WERI-Rb-1 (cell line): ENCODE measurements at places on chromosomes 1 and 21.
A peak's percentile ranks its signal among the peaks of the same experiment; 100 is the strongest.

DNA sequence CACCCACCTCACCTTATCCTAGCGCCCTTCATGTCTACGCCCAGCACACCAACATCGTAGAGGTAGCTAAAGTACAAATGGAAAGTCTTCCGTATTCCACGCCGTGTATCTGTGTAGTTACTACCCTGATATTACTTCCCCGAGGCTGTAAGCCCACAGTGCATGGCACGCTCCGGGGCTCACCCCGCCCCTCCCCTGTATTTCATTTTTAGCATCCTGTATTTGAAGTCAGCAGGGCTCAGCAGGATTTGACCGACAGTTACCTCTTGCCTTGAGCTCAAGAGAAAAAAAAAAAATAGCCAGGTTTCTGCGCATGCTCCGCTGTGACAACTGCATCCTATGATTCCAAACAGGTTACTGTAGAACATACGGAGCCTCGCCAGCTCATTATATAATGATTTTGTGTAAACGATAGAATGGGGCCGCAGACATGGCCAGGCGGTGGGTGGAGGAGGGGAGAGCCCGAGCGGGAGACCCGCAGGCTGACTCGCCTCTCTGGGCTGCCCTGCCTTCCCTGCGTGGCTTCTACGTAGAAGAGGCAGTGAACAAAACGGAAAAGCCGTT lies 1.3 kb downstream of the ABCG1 start:
- peak; percentile 69 for DNase-seq

DNA sequence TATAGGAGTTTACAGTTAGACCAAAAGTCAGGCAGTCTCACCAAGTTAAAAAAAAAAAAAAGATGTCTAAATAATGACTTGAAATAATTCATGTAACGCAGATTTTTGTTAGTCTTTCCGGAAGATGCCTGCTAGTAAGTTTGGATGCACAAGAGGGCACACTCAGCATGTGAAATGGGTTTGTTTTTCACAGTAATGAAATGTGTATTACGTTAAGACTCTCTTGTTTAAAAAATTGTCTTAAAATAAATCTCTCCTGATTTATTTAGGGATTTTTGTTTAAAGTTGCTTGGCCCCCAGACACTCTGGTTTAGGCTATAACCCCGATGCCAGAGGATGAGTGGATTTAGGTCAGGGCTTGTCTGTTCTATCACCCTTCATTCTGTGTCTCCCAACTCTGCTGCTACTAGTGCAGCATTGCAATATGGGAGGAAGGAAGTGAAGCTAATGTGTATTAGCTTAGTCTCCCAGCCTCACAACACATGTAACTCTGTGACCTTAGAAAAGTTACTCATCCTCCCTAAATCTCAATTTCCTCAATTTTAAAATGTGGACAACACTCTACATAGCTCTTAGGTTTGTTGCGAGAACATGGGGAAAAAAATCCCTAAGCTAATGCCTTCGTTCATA lies 25.7 kb downstream of the CTH start:
- no peak for DNase-seq

DNA sequence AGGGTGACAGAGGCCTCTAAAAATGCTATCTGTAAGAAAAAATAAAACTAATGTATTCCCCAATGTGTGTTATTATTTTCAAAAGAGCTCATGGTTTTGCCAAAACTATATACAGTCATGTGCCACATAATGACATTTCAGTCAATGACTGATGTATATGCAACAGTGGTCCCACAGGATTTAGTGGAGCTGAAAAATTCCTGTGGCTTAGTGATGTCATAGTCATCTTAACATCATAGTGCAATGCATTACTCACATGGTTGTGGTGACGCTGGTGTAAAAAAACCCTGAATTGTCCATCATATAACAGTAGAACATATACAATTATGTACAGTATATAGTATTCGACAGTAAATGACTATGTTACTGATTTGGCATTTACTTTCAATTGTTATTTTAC lies 172.4 kb downstream of the CACNA1E start:
- no peak for DNase-seq

DNA sequence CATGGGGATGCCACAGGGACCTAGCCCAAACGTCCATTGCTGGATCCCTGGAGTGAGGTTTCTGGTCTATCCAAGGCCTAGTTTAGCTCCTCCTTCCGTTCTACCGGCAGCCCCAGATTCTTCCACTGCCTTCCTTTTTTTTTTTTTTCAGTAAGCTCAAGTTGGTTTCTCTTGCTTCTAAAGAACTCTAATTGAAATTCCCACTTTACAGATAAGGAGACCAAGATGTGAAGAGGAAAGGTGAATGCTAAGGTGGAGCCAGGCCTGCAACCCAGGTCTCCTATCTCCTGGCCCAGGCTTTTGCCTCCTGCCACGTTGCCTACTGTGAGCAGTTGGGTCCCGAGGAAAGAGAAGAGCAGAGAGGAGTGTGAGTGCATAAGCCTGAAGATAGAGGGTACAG lies 31.5 kb upstream of the CLIC4 start:
- DNase-seq: no peak

- DNase-seq: no peak
Measured at GRCh38 chr1:57157818-57158603, 192.2 kb upstream of the C8B start.

DNA sequence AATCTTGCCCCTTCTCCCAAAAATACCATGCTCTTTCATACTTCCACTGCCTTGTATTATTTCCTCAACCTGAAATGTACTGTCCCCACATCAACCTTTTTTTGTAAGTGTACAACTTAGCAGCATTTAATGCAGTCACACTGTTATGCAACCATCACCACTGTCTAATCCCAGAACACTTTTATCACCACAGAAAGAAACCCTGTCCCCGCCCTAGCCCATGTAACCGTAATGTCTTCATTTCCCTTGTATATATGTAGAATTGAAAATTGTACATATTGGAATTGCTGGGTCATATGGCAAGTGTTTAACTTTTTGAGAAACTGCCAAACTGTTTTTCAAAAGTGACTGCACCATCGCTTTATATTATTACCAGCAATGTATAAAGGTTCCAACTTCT lies 37.4 kb downstream of the PTP4A2 start:
- DNase-seq: no peak

DNA sequence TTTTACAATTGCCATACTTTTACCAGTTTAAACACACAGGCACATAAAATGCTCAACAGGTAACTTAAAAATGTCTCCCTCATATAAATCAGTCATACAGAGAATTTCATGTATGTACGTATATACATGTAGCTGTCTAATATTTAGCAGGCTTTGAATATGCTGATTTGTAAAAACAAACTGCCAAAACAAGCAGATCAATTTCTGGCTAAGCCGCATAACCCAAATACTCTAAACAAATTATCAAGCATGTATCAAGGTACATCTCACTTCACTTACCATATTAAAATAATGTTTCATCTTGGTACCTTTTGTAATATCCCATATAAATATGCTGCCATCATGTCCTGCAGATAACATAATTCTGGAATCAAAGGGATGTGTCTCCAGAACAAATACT lies 43.8 kb downstream of the BRWD1 start:
- no peak for DNase-seq

GRCh38 chr1:175208773-175209492 lies 16.4 kb upstream of the KIAA0040 start:
- no peak for DNase-seq

GRCh38 chr1:189805735-189806134 lies 671.9 kb downstream of the BRINP3 start:
- no peak for DNase-seq

GRCh38 chr21:45385549-45386050 lies 19.4 kb upstream of the COL18A1 start:
- DNase-seq: no peak

- no peak for DNase-seq
Measured at GRCh38 chr1:184990204-184990603, 15.9 kb upstream of the NIBAN1 start.

DNA sequence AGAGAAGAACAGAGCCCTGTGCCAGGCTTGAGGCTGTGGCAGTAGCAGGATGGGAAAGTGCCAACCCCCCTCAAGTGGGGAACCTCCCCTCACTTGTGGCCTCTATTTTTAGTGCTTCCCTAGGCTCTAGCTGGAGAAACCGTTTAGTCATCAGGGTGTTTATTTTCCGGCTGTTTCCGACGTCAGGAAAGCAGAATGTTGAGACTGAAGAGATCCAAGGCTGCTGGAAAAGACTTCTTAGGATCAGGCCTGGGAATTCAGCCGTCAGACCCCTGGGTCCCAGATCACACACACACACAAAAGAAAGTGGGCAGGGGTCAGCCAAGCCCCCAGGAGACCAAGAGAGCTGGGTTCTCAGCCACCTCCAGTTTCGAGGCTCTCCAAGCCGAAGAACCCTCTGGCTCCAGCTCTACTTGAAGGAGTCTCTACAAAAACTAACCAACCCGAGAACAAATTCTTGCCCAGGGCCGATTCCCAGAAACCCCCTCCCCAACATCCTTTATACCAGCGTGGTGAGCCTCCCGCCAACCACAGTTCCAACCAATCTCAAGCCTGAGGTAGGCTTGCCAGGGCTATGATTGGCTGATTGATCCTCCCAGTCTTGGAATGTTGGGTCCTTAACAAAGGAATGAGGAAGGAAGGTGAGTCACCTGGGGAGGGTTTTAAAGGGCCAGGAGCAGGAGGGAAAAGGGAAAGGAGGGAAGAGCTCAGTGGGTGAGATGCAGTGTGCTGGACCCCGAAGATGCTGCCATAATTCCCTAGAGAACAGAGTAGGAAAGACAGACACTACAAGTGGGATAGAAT lies 2.5 kb upstream of the MEF2D start:
- no peak for DNase-seq

DNA sequence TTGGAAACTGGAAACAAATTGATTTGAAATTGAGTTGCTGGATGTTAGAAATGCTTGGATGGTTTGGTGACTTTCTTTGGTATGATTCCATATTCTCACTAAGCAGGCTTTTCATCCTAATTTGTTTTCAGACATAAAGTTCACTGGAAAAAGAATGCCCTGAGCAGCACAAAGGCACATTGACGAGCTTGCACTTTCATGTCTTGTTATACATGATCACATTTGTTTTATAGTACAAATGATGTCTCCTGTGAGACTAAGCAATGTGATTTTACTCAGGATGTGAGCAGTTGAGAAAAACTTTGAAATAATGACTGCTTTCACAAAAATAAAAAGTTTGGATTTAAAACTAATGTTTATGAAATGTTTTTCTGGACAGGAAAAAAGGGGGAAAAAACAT lies 63.6 kb downstream of the KCNT2 start:
- no peak for DNase-seq

GRCh38 chr1:170377440-170377839 lies 154.5 kb upstream of the GORAB start:
- no peak for DNase-seq

GRCh38 chr1:77388661-77389060 lies 106.8 kb downstream of the AK5 start:
- DNase-seq: no peak

GRCh38 chr1:36088265-36088576 lies 471 bp upstream of the ADPRS start:
- DNase-seq: no peak

DNA sequence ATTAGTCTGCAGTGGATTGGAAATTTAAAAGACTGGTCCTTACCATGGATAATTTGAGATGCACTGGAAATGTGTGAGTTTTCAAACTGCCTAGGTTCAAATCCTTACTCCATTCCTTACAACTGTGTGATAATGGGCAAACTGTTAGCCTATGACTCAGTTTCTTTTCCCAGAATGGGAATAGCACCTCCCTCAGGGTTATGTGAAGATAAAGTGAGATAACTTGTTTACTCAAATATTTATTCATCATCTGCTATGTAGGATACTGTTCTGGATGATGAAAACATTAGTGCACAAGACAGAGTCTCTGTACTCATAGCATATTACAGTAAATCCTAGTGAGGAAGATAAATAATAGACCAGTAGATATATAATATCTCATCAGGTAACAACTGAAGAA lies 28.6 kb downstream of the LRIG2 start:
- no peak for DNase-seq

DNA sequence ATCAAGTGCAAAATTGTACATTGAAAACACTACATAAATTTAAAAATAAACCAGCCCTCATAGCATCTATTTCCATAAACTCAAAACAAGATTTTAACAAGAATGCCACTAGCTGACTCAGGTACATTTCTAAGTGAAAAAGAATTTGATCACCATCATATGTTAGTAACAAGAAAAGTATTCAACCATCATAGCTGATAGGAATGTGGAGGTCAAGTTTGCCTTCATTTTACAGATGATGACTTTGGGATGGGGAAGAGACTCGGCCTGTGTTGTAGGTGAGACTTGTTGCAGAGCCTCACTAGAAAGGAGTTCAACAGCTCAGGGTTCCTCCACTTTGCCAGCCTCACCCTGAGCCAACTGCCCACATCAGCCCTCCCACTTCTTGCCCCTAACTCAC lies 318.8 kb upstream of the FAM78B start:
- no peak for DNase-seq

DNA sequence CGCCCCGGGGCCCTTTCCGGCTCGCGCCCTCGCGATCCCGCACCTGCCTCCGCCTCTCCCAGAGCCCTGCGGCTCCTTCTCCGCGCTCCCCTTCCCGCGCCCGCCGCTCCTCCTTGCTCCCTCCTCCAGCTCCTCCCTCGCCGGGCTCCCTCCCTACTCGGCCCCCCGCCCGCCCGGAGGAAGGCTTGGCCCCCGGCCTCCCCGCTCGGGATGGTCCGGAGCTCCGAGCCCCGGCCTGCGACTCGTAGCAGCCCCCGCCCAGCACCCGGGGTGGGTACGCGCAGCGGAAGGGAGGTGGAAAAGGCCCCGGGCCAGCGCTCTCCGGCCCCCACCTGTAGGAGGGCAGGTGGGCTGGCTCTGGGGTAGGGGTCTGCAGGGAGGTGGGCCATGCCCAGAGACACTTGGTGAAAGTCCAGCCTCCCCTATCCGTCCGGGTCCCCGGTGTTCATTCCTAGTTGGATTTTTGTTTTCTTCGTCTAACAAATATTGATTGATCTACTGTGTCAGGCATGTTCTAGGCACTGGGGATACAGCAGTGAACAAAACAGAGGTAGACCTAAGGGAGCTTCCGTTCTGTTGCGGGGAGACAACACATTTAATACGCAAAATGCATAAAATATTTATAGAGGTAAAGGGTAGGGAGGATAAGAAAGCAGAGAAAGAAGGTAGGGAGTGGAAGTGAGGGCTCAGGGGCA lies at the start of gene HTR1D:
Gene HTR1D (minus strand): TSS at position 82 of the 695 bp plus-strand sequence. CDS start 23,283 bp downstream, outside the sequence.
- peak; percentile 55 for DNase-seq

- no peak for DNase-seq
Measured at GRCh38 chr1:156845055-156845952, 13.6 kb downstream of the INSRR start.

- peak; percentile 83 for DNase-seq
Measured at GRCh38 chr1:162878000-162878596, 17.1 kb upstream of the CCDC190 start.

DNA sequence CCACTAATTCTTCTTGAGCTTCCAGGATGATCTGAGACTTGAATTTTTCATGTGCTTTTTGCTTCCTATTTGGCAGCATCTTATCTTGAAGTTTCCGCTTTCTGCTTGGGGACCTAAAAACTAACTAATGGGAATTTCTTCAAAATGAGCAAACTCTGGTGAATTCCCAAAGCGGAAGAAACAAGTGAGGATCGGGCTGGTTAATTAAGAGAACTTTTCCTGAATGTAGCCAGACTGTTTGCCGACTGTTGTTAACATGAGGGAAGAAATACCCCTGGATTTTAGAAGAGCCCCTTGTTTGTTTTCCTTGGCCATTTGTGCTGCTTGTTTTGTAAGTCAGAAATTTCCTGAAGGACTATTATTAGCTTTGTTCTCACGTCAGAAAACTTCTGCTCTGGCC lies 6.1 kb upstream of the SELE start:
- DNase-seq: no peak
